NCI-H2081 (cell line): ENCODE measurements at places on chromosomes 2 and 18.

- DNase-seq, result no peak
These were observed 136.9 kb downstream of the SLC4A10 start for GRCh38 chr2:161761160-161761559.

- no peak for DNase-seq
These were observed 8.9 kb downstream of the MAPRE2 start for GRCh38 chr18:35050028-35050546.

- DNase-seq, result peak; percentile 29
These were observed 22.8 kb upstream of the MYO3B start for GRCh38 chr2:170155022-170155722.

- no peak for DNase-seq
These were observed 114.6 kb upstream of the TEX51 start for GRCh38 chr2:126784045-126784444.

- no peak for DNase-seq
These were observed 37.8 kb upstream of the IKZF2 start for GRCh38 chr2:213189001-213189899.

DNA sequence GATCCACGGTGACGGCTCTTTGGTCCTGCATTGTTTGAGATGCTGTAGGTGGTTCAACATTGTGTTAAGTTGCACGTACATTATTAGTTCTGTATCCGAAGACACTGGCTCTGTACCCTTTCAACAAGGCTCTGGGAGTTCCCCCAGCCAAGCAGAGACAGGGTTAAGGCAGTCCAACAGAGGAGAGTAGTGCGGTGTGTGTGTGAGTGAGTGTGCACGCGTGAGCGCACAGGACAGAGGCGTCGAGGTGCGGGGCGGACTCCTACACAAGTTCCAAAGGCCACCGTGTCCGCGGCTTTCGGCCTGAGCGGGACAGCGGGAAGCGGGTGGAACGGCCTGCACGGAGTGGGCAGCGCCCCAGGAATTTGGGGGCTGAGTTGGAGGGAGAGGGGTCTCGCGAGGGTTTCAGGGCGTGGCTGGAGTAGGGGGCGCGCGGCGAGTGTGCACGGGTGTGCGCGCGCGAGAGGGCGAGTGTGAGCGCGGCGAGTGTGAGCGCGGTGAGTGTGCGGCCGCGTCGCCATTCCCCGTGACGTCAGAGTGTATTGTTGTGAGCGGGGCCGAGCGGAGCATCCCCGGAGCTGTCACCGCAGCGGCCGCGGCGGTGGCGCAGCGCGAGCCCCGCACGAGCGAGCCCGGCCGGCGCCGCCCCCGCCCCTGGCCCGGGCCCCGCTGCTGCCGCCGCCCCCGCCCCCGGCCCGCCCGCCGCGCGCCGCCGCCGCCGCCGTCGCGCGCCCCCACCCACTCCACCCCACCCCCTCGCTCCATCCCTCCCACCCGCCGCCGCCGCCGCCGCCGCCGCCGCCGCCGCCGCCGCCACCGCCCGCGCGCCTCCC is at the start of gene ASXL3:
TSS of gene ASXL3 (plus strand) at position 535 of the 833 bp plus-strand sequence. CDS start 413 bp downstream, outside the sequence.
- peak; percentile 66 for DNase-seq

GRCh38 chr2:111116843-111117597 is 3.7 kb upstream of the BCL2L11 start:
- DNase-seq, result peak; percentile 10

GRCh38 chr2:210445116-210445707 is 31.3 kb downstream of the LANCL1 start:
- peak; percentile 28 for DNase-seq

DNA sequence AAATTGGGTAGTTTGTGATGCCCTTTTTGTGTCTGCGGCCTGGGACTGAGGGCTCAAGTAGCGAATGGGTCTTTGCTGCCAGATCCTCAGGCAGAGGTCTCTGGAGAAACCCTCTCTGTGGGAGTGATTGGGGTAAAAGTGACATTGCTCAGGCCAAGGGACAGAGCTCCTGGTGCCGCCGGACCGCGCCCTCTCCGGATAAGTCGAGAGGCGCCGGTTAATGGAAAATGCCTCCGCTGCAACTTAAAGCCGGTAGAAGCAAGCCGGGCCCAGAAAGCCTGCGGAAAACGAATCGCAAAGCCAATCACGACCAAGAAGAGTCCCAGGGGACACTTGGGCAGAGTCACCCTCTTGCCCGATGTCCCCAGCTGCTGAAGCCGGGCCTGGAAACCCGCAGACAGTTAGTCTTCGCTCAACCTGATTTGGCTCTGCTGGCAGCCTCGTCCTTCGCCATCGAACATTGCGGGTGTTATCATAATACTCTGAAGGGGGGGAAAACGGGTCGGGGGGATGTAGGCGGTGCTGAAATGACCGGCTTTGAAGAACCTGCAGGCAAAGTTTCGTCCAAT is 352 bp upstream of the HOXD12 start:
- DNase-seq, result no peak

DNA sequence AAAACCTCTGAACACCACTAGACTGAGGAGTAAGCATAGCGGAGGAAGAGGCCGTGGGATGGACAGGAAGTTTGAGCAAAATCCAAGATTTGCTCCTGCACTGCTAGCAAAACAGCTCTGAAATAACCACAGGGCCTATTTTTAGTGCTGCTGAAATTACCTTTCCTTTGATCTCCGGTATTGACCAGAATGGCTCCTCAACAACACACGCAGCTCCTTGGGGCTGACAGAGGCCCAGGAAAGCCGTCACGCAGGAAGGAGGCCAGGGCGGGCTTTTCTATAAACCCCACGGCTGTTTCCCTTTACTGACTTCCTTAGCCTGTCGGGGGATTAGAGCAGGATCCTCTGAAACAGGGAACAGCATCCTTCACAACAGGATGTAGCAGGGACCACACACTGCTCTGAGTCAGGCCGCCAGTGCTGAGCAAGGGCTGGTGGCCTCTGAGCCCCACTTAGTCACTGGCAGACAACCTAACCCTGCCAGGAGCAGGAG is 80.8 kb upstream of the LCLAT1 start:
- no peak for DNase-seq

DNA sequence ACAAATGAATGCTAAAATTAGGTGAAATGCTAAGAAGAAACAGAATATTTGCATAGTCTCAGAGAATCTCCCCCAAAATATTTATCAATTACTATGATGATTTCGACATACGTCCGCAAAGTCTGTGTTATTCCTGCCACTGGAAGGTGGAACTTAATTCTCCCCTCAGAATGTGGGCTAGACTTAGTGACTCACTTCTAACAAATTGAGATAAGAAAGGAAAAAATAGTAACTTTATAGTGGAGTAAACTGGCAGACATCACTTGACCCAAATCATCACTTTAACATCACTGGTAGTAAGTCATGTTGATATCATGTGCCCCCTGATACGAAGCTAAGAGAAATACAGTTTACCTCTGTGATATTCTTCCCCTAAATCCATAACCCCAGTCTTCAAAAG is 23.5 kb downstream of the HADHB start:
- DNase-seq, result no peak

- no peak for DNase-seq
These were observed 6.8 kb downstream of the TFPI start for GRCh38 chr2:187547353-187547979.

DNA sequence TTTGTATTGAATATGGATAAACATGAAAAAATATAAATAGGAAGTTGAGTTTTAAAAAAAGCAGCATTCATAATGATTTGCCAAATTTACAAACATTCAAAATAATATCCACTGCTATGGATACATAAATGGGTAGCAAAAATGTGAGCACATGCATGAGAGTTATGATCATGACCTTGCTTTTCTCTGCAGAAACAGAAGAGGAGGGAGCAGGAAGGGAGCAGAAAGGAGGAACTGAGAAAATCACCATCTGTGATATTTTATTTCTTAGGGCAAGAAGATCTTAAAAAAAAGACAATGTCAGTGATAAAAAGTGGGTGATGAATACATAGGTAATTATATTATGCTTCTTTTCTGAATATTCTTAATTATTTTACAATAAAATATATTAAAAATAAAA is 17.7 kb upstream of the CCDC93 start:
- DNase-seq, result no peak

DNA sequence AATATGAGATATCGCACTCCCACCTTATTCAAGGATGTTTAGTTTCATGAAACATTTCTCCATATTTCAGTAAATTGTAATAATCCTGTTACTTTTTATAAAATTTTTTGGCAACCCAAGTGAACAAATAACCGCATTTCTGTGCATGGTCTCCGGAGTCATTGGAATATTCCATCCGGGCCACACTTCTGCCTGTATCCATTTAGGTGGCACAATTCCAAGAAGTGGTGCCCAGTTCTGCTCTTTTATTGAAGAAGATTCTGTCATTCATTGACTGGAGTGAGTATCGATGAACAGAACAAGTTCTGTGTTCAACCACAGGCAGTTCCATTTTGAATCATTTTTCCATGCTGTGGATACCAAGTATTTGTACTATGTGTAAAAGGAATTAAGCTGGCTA is 26.6 kb upstream of the ICOS start:
- DNase-seq, result no peak

GRCh38 chr2:151826737-151827157 is 1.5 kb downstream of the ARL5A start:
- DNase-seq, result no peak

DNA sequence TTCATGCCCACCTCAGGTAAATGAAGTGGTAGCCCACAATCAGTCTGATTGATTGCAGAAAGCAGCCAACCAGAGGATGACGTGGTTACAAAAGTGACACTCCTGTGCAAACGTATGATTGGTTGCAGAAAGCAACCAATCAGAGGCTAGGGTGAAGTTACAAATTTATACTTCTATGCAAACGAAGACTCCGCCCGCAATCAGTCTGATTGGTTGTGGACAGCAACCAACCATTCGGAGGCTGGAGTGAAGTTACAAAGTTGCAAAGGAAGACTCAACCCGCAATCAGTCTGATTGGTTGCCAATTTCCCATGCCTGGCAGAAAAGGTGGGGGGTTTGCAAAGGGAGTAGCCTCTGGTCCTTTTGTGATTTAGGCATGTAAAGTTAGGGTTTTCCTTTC is 4.0 kb upstream of the SLC3A1 start:
- DNase-seq, result no peak

- no peak for DNase-seq
These were observed 32.3 kb downstream of the NCK2 start for GRCh38 chr2:105777031-105777482.
